GM06990 (cell line): ENCODE measurements at places on chromosomes 5 and 9.

GRCh38 chr5:102749416-102750030 lies 5.6 kb upstream of the PAM start:
- no peak for DNase-seq

GRCh38 chr5:123700624-123701287 lies 188.8 kb downstream of the CSNK1G3 start:
- no peak for DNase-seq

DNA sequence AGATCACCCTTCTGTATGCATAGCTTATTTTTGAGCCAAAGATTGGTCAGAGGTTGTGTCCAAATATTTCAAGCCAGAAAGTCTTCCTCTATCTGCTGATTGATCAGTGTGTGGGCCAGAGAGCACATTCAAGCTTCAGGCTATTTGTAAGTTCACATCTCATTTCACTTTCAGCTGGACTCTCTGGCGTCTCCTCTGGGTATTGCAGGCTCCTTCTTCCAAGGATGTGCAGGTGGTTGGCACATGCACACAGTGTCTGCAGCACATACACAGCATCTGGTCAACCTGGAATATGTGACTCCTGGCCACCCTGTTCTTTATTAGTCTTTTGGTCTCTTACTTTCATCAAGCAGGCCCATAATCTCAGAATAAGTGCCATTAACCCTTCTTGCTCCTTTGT lies 516.1 kb downstream of the ANXA1 start:
- no peak for DNase-seq

DNA sequence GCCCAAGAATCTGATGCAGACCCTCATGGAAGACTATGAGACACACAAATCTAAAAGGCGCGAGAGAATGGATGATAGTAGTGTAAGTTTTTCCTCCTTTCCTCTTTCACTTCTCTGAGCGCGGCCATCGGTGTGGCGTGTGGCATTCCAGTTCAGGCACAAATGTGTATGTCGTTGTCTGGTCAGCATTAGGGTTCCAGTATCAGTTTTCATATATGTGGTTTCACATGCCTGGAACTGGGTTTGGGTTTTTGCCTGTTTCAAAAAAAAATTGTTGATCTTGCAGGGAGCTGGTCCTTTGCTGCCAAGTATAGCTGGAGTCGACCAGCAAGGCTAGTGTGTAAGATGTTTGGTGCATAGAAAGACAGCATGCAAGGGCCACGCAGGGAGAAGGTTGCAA lies 51.5 kb downstream of the C9orf152 start:
- no peak for DNase-seq

GRCh38 chr9:104094534-104095015 lies 466 bp downstream of the SMC2 start:
- no peak for DNase-seq

DNA sequence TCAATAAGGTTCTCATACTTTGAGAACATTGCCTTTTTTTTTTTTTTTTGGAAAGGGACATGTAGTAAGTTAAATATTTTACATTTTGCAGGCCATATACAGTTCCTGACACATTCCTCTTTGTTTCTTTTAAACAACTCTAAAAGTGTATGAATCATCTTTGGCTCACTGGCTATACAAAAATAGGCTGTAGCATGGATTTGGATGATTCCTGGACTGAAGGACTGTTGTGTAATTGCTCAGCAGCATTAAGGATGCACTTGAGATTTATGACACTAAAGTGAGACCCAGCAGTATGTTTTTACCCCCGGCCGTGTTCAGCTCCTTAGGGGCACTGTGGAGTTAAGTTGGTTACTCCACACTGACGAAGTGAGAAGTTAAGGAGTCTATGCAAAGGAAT lies 41.3 kb downstream of the VPS13A start:
- DNase-seq = no peak

DNA sequence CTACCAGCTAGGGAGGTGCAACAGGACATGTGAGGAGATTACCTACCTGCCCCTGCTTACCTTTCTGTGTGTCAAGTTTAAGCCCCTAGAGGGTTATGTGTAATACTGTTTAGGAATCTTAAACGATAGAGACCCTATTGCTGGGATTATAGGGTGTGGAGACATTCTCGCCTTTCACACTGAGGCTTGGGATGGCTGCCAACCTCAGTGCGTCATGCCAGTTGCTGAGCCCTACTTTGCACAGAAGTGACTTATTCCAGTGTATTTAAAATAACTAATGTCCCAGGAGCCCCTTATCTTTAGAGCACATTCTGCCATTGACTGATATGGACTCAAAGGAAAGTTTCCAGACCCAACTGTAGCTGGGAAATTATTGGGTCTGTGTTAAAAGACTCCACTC lies 76.6 kb upstream of the XPA start:
- no peak for DNase-seq

- no peak for DNase-seq
Observed at GRCh38 chr9:135978642-135979546, 17.7 kb upstream of the UBAC1 start.

- DNase-seq = no peak
Observed at GRCh38 chr5:51279983-51280706, 103.1 kb upstream of the ISL1 start.

- no peak for DNase-seq
Observed at GRCh38 chr5:171614971-171615653, 170.5 kb upstream of the SMIM23 start.

GRCh38 chr5:139670369-139671095 lies 22.4 kb downstream of the CXXC5 start:
- DNase-seq = peak; percentile 85
